IPS-NIHi11 (cell line): ENCODE measurements at places on chromosomes 2 and 18.

DNA sequence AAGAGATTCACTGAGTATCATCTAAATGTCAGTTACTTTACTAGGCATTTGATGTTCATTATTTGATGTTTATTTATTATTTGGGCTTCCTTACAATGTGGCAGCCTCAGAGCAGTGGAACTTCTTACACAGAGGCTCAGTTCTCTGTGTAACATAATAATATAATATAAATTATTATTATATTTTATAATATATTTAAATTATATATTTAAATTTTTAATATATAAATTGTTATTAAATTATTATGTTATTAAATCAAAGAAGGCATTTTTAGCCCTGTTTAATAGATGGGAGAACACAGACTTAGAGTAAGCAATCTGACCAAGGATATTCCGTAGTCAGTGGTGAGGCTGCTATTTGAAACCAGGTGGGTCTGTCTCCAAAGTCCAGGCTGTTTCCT, 315.3 kb upstream of the SKOR2 start:
- no peak for DNase-seq

DNA sequence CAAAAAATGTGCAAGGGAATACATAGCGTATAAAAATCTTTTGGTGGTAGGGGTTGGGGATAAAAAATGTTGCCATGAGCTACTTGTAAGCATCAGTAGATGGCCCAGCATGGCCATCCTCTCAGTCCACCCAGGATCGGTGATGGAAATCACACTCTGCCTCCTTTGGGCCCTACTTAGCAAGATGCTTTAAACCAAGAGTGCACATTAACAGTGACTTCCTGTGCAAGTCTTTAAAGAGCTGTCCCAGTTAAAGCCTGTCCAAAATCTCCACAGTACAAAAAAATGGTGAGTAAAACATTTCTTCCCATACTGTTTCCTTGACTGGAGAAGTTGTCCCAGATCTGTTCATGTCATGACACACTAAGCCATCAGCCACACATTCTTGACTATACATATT, 18.0 kb downstream of the ANKRD44 start:
- DNase-seq, result no peak

- no peak for DNase-seq
Measured at GRCh38 chr2:181957668-181958067, 28.0 kb upstream of the PPP1R1C start.

DNA sequence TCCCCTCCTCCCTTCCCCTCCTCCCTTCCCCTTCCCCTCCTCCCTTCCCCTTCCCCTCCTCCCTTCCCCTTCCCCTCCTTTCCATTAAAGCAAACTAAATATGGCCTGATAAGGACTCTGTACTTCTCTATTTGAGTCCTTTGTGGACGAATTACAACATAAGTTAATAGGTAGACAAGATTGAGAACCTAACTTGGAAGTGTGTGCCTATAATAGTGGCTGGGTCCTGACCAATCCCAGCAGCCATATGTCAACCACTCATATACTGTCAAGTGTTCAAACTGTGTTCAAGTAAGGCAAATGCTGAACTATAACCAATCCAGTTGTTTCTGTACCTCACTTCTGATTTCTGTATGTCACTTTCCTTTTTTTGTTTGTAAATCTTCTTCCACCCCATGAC, 97.1 kb upstream of the RBMS1 start:
- no peak for DNase-seq

GRCh38 chr2:61714210-61714609, 139.7 kb downstream of the FAM161A start:
- DNase-seq, result no peak

DNA sequence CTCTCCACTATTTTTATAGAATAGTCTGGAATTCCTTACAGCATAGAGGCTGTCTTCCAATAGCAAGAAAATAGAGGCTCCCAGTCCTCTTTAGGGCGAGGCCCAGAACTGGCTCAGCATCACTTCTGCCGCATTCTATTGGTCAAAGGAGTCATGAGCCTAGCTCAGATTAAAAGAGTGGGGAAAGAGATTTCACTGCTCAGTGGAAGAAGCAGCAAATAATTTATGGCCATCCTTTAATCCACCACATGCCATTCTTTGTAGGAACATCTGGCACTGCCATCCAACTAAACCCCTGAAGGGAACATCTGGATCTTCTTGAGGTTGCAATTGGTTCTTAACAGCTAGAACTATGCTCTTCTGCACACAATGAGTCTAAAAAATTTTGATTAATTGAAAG, 43.4 kb upstream of the NEUROD1 start:
- DNase-seq, result no peak

DNA sequence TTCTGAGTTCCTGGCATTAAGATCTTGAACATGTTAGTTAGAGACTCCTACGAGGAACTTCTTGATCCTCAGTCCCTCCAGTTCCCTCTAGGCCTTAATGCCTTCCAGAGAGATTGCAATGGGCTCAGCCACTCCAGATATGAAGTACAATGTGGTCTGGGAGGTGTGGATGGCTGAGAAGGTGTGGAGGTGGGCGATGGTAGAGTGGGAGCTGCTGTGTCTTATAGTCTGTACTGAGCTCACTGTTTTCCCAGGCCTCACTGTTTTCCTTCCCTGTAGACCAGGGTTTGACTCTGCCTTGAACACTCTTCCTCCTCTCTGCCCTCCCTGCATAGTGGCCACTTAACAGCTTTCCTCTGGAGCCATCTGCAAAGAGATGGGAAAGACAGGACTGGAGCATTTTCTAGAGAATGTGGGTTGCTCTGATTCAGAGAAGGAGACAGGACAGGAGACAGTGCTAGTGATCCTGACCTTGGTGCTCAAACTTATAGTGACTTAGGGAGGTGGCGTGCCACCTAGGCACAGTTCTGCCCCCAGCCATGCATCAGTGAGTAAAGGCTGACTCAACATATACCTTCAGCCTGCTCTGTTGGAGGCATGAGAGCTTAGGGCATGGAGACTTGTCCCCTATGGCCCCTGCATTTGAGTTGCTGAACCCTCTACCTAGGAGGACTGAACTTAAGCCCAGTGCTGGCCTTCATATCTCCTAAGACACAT, 129.7 kb downstream of the TDRD15 start:
- no peak for DNase-seq

DNA sequence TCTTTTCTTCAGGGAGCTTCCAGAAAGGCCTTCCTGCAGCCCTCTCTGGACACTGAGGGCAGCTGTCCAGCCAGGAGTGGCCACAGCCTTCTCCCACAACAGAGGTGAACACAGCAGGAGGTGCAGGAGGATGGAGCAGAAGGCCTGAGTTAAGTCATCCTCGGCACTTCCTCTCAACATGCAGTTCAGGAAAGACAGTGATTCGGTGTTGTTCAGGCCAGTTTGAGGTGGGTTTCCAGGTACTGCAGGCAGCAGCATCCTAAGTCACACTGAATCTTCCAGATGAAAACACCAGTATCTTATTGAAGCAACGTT, 225.3 kb upstream of the PXDN start:
- DNase-seq, result no peak

DNA sequence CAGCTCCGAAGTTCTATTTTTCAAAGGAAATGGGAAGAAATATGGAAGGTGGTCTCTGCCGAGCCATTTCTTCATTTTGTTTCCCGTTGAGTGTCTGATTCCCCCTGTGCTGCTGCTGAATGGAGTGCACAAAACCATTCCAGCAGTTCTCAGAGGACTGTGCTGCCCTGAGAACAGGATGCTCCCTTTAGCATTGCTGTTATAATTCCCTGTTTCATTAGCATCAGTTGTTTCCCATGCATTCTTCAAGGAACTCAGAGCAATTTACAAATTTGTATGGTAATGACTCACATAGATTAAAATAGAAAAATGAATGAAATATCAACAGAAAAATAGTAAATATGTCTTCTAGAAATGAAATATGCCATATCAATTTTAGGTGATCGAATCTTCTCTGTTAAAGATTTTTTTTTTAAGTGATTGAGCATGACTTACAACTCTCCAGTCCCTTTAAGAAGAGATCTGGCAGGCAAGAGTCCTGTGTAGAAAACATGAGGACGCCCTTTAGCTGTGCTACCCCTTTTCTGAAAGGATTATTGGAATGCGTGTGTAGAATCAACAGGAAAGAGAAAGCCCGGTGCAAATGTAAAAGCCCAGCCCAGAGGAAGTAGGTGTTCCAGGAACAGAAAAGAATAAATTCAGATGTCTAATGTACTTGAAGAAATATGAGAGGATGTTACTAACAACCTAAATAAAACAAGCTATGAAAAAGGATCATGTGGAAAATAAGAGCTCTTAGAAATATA, 118.5 kb downstream of the ATP9B start:
- DNase-seq, result no peak

GRCh38 chr2:134975281-134976009, 56.8 kb downstream of the CCNT2 start:
- DNase-seq, result no peak

DNA sequence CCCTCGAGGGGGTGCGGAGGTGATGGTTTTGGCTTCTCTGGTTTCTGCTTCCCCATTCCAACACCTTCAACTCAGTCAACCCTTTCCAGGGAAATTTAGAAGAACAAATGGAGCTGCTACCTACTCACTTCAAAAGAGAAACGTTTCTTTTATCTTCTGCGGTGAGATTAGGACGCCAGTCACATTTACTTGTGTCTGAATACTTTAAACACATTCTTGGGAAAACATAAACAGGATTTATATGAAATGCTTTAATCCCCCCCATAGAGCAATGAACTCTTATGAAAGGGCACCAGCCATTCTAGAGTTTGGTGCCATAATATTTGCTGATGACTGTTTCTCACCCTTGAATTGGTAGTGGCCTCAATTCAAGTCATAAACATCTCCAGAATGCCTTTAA, 253.2 kb upstream of the APCDD1 start:
- no peak for DNase-seq

GRCh38 chr2:155839991-155840390, 492.5 kb downstream of the NR4A2 start:
- DNase-seq, result no peak

GRCh38 chr2:174764280-174765255, at the start of gene CHRNA1:
CHRNA1 (minus strand) TSS chr2:174764472; CDS start chr2:174764394, 78 bp downstream.
- no peak for DNase-seq

- peak; percentile 18 for DNase-seq
Measured at GRCh38 chr2:20999906-21000645, 43.8 kb downstream of the APOB start.

GRCh38 chr18:40877096-40877495, 1077.9 kb upstream of the PIK3C3 start:
- no peak for DNase-seq

- no peak for DNase-seq
Measured at GRCh38 chr2:111618978-111619902, 264.8 kb downstream of the ANAPC1 start.

GRCh38 chr2:218736531-218736930, 25.9 kb downstream of the TTLL4 start:
- DNase-seq, result no peak

DNA sequence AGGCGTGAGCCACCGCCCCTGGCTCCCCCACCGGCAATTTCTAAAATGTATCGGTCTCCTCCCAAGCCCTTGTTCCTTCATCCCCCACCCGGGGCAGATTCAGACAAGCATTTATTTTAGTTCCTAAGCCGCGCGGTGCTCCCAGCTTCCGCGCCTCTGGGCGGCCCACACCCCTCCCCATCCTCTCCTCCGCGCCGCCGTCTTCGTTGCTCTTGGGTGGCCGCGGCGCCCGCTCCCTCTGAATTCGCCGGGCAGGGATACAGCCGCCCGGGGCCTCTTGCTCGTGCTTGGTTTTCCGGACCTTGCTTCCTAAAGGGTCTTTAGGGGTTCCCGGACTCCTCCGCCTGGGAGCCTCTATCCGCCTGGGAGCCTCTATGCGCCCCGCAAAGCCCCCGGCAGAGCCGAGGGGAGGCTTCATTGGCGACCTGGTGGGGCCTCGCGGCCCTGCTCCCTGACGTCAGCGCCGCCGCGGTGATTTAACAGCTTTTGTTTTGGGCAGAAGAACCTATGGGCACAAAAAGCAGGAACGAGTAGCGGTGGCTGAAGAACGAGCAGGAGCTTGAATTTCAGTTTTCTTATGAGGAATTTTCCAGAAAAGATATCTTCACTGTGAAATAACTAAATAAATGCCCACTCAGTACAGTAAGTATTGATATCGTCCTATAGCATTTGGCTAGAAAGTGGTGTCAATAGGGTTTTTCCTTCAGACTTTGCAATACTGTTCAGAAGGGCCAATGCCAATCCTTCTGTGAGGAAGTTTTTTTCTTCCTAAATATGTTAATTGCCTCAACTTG, 37.3 kb downstream of the PRKRA start:
- DNase-seq, result peak; percentile 69
